ENCODE measurements at places on chromosomes 7 and 10.
A peak's percentile ranks its signal among the peaks of the same experiment; 100 is the strongest.

- DNase-seq: no peak
Measured at GRCh38 chr10:107474650-107475049, 310.1 kb upstream of the SORCS1 start.

GRCh38 chr7:18653381-18654155 is 158.0 kb downstream of the HDAC9 start:
- no peak for DNase-seq

DNA sequence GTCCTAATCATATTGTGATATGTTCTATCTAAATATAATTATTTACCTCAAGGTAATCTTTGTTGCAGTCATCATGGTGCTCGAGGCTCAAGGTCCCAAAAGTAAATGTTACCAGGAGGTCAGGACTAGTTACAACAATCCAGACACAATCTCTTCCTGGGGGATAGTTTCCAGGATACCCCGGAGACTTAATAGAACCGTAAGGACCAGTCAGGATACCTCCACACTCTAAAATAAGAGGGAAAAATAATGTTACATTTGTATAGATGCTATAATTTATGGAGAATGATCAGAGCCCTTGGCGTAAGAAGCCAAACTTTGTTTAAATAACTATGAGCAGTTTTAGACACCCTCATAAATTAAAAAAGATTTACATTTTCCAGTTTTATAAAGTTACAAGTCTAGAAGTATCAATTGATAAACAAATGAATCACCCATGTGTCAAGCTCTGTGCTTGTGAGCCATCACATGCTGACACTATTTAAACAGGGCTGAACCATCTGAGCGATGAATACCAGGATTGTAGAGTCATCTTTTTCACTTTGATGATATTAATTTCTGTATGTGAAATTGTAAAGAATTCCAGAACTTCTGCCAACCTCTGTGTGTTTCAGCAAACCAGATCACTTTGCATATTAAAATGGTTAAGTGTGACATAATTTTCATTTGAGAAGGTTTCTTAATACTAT is 41.3 kb downstream of the CUBN start:
- DNase-seq: peak; percentile 31

DNA sequence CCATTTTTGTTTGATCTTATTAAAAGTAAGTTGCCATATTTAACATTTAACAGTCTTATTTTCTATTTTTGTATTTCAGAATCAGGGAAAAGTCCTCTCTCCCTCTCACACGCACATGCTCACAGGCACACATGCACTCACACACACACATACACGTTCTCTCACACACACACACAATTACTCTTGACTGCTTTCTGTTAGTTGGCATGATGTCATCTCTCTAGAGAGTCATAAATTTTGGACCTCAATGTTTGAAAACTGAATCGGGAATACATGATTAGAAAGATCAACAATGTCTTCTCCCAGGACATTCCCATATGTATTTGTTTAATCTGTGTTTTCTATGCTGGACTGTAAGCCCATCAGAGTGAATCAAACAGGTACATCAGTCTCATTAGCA is 165.7 kb upstream of the AHR start:
- DNase-seq: no peak

DNA sequence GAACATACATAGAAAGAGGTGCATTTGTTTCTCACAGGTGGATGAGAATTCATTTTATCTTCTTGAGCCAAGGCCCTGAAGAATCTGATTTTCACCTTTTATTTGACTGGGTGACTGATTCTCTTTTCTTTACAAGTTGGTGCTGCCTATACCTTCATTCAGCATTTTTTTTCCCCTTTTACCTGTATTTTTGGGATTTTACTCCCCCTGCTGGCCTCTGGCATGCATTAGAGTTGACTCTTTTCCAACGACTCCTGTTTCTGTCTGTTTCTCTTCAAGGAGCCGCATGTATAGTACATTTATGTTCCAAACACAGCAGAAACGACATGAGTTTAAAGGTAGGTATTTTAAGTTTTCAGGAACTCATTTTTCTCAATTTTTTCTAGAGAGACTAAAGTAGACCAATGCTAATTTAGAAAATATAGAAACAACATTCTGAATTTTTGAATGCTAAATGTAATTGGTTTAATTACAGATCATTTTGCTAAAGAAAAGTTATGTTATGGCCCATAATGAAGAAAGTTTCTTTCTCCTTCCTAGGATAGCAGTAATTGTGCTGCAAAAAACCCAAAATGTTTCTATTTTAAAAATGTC is 149.8 kb upstream of the HDAC9 start:
- peak; percentile 20 for DNase-seq
